ENCODE measurements at places on chromosomes 16 and 17.

DNA sequence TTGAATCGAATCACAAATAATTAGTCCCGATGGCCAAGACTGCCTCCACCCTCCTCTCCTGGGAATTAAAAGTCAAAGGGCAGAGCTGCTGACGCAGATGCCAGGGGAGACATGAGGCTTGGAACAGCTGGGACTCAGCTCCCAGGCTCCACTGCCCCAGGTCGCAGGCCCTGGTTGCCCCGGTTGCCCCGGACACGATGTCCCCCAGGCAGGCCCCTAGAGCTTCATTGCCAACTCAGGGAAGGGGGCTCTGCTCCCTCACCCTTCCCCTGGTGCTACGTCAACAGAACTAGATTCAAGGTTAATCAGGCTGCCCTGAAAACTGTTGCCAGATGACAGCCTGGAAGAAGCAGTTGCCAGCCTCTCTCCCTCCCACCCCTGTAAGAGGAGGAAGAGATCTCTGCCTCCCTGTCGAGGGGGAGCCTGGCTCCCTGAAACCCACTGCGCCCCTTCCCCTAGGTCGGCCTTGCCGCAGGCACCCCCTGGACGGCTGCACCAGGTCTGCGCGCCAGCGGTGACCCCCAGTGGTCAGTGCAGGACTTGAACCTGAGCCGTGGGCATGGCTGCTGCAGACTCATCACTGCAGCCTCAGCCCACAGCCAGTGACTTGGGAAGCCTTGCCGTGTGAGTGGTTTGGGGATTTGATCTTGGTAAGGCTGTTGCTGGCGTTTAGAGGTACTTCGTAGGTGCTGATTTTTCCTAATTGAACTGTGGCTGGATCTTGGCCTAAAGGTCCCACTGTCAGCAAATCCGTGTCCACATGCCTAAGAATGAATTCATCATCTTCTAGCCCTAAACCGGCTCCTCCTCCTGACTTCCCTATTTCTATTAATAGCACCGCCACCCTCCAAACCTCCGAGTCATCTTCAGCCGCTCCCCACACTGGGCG is 84.1 kb upstream of the TOB1 start:
- DNase-seq: peak; percentile 82

GRCh38 chr16:19559242-19559910 is 3.9 kb downstream of the VPS35L start:
- no peak for DNase-seq

DNA sequence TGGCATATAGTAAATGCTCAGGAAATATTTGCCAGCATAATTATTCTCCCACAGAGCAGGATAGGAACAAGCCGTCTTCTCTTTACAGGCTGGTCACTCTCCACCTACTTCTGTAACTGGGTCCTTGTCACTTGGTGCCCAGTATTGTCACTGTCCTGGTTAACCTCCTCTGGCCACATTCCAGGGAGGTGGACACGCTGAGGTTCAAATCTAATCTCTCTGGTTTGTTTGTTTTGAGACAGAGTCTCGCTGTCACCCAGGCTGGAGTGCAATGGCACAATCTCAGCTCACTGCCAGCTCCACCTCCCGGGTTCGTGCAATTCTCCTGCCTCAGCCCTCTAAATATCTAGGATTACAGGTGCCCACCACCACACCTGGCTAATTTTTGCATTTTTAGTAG is 15.6 kb downstream of the SBK1 start:
- DNase-seq: no peak

- DNase-seq: no peak
Measured at GRCh38 chr17:10899281-10899680, 61.4 kb upstream of the PIRT start.

DNA sequence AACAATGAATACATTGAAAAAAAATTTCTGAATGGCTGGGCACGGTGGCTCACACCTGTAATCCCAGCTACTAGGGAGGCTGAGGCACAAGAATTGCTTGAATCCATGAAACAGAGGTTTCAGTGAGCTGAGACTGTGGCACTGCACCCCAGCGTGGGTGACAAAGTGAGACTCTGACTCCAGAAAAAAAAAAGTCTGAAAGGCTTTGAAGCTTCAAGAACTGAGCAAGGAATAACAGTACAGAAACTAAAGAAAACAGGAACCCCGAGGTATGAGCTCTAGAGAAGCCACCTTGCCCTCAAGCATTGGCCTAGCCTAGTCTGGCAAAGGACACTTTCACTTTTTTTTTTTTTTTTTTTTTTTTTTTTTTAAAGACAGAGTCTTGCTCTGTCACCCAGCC is 45.0 kb downstream of the TEX2 start:
- no peak for DNase-seq

- no peak for DNase-seq
Measured at GRCh38 chr16:83762992-83763358, 44.8 kb upstream of the HSBP1 start.

DNA sequence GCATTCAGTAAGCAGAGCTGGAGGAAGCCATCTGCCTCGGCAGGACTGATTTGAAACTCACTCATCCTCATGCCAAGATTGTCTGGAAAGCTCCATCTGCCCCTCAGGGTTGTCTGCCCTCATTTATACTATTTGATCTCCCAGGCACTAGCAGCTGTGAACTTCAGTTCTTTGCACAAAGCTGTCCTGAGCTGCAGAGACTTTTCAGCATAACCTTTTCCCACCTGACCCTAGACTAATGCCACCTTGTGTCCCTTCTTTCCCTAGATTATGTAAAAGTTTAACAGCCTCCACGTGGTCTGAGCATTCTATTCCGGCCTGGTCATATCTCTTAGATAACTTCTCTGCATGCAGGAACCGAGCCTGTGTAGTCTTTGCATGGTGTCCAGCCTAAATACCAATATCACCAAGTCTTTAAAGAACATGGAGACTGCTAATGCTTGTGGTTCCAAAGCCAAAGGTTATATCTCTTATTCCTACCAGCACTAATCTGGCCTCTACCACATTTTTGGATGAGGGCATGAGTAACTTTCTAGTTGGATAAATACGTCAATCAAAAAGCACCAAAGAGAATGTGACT is 29.1 kb downstream of the STAT5A start:
- peak; percentile 3 for DNase-seq

- no peak for DNase-seq
Measured at GRCh38 chr17:16286947-16287562, 66.2 kb downstream of the CENPV start.

DNA sequence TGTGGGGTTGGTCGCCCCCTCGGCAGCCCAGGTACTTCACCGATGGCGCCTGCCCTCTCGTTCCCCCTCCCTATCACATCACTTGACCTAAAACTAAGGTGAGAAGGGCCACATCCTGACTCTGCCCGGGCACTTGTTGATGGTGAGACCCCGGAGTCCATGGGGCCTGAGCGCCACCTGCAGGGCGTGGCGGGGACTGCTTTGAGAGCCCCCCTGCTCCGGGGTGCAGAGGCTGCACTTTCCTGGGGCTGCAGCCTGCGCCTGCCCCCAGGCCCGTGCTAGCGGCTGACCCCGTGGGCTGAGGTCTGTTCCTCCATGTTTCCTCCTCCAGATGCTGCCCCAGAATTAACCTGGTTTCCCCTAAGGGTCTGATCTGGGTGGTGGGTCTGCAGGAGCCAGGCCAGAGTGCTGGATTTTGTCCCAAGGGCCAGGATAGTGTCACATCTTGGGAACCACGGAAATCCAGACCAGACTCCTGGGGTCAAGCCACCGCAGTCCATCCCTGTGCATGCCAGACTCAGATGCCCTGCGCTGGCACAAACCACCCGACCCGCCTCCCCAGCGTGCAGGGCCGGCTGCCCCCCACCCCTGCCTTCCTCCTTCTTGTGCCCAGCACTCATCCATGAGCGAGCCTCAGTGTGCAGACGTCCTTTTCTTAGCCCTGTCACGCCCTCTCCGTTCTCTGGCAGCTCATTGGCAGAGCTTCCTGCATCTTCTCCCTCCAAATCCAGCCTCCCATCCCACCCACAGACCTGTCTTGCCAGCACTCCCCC is 2.7 kb downstream of the NDUFAF8 start:
- peak; percentile 67 for DNase-seq

DNA sequence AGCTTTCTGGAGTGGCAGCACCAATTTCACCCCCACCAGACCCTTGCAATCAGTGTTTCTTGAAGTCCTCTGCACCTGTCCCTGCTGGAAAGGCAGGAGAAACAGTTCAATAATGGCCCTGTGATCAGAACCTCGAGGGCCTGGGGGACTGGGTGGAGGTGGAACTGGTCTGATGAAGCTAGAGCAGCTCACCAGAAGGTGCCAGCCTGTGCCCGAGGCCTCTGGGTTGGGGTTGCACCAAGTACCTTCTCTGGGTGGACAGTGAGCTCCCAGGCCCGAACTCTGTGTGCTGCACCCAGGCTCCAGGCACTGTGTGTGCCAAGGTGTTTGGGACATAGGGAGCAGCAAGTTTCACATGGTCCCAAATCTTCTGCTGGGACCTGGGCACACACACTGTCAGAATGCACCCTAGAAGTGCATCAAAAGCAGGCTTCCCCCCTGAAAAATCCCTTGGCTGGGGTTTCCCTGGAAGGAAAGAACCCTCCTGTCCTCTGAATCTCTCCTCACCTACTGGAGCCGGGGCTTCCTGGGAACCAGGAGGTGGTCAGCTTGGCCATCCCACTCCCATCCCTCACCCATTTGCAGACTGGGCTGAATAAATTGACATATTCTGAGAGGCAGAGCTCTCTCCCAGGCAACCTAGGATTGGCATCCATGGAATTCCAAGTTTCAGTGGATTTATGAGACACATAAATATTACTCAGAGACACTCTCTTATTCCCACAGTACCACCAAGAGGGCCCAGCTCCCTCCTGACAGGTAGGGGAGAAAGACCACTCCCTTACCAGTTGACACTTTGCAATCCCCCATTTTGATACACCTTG is 17.4 kb downstream of the CD300LG start:
- no peak for DNase-seq

DNA sequence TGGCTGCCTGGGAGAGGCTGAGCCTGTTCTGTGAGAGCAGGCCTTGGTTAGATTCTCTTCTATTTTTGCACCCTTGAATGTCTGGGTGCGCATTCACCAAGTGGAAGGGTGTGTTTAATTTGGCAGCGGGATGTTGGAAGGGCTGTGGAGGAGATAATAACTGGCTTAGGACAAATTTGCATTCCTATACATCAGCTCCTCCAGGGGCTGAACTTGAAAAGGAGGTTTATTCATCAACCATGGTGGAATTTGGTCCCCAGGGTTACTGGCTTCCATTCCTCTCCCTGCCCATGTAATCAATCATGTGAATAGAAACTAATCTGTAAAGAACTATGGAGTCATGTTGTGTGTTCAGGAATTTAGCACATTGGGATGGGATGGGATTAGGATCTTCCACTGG is 100.2 kb upstream of the FOXF1 start:
- DNase-seq: no peak

GRCh38 chr17:79732804-79733691 is 2.3 kb downstream of the ENPP7 start:
- no peak for DNase-seq

DNA sequence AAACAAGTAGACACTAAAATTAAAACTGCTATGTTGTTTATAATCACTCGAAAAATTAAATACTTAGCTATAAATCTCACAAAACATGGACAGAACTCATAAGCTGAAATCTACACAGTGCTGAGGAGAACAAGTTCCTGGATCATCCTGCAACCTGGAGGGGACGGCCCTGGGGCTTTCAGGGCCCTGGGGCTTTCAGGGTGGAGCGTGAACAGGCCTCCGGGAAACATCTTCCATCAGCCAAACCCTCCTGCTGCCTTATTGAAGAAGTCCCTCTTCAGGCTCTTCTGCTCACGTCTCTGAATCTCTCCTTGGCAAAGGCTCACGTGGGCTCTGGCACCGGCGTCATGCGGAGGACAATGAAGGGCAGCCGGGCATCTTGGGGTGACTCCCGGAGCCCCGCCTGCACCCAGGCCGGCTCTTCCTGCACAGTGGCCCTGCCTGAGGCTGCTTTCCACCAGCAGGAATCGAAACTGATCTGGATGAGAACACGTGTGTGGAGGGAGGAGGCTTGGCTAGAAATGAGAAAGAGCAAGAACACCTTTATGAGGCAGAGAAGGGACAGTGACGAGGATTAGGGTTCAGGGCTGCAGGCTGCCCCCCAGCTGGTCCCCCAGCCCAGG is 127.3 kb downstream of the CDRT15L2 start:
- no peak for DNase-seq

GRCh38 chr16:57667526-57668262 is 412 bp upstream of the ADGRG3 start:
- DNase-seq: no peak

DNA sequence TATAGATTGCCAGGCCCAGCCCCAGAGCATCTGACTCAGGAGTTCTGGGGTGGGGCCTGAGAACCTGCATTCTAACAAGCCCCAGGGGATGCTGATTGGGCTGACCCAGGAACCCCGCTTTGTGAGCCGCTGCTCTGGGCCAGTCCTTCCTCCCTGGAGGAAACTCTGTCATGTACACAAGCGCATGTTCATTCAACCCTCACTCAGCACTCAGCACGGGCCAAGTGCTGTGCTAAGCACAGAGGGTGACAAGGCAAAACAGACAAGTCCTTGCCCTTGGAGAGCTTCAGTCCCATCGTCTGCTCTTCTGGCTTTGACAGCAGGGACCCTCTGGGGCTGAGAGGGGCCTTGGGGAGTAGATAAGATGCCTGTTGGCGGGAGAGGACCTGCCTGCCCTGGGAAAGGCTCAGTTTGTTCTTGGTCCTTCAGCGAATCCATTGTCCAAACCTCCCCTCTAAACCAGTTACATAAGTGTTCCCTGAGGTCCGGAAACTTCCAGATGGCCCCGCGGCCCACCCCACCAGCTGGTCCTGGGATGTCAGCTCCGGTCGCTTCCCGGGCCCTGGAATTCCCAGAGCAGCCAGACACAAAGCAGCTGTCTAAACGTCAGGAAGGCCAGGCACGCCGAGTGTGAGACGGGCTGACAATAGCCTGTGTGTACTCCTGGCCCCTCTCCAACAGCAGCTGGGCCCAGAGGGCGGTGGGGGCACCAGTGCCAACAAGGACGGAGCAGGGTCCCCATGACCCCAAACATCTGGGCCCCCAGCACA is 88.8 kb downstream of the ZDHHC7 start:
- peak; percentile 83 for DNase-seq

DNA sequence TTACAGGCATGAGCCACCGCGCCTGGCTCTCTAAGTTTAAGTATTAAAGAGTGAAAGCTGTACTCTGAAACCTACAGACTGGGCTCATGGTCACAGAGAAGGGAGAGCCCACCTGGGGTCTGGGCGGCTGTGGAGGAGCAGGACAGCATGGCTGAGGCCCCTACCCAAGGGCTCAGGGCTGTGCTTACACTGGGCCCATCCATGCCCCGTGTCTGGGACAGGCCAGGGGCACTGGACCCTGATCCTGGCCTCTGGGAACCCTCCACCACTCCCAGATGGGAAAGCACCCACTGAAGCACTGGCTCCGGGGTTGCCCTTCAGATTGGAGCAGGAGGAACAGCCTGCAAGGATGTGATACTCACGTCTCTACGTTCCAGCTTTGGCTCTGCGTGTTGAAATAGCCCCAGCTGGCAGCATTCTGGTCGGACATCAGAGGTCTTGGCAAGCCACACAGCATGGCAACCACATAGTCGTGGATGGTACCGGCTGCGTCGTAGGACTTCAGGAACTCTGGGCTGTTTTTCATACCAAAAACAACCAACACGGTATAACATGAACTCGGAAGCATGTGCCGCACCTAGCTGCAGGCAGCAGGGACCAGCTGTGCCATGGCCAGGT is 13.0 kb downstream of the SHPK start:
- DNase-seq: no peak

All from posterior cingulate gyrus (tissue), 11 donors.